ENCODE measurements at places on chromosomes 12 and 14. TPM values are rescaled to one million over a fixed set of nuclear protein-coding genes. Genes with fewer than 3 reads are reported as not detected.

DNA sequence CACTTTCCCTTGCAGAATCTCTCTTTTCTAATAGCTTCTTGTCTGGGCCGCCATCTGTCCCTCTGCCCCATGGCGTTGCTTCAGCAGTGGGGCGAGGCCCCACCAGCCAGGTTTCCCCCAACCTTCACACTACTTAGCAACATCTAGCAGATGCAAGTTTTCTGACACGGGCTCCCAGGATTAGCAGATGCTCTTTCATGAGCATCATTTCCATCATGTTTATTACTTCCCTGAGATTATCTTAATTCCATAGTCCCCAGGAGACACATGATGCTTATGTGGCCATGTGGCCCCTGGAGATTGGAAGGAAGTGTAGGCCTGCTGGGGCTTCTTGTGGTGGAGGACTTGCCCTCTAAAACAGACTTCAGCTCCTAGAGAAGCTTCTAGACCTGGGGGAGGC is 102.0 kb upstream of the MYL2 start:
- no peak for ATAC-seq

- ATAC-seq, result no peak
Observed at GRCh38 chr14:51614707-51615106, 37.0 kb upstream of the FRMD6 start.

DNA sequence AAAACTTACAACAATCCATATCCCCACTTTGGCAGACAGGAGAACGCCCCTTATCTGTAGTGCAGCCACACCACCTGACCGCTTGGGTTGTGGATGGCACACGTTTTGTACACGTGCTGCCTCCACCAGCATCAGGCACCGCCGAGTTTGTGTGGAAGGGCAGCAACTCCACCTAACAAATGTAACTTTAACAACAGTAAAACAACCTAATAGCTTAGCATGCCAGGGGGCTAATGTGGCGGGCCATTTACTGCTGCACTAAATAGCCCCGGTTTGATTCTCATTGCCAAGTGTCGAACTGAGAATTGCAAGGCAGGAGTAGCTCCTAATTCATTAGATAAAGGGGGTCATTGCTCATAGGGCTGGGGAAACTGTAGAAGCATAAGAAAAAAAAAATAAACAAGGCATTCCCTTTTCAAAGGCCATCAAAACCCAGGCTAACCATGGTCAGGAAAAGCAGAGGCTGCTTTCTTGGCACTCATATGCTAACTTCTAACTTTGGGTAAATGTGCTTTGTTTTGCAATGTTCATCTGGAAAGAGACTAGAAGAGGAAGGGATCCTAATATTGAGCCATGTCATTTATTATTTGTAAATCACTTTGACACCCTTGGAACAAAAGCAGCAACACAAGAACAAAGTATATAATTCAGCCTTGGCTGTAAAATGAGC is 279.7 kb upstream of the SOX5 start:
- ATAC-seq, result no peak

DNA sequence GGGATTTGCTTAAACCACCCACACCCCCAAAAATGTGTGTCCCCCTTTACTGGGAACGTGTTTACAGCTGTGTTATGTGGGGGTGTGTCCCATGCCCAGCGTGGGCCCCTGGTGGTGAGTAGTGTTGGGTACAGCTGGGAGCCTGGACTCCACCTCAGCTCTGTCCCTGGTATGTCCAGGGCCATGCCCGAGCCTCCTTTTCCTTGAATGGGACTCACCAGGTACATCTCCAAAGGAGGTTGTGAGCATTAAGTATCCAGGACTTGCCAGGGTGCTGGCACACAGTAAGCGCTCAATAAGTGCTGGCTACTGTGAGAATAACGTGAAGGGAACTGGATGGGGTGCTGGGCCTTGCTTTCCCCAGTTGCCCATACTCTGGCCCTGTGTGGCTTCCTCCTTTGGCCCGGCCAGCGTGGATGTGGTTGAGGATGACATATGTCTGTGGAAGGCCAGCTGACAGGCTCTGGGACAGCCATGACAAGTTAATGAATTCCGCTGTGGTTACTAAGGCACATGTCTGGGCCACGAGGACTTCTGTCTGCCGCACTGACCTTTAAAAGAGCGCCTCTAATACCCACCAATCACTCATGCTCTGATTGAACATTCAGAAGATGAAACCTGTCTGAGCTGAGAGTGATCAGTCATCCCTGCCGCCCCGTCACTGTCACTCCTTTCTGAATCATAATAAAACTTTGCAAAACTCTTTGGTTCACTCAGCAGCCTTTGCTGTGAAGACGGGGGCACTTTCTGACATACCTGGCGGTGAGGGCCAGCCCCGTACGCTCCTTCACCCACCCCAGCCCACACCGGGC is 74.7 kb downstream of the DIO3 start:
- no peak for ATAC-seq

DNA sequence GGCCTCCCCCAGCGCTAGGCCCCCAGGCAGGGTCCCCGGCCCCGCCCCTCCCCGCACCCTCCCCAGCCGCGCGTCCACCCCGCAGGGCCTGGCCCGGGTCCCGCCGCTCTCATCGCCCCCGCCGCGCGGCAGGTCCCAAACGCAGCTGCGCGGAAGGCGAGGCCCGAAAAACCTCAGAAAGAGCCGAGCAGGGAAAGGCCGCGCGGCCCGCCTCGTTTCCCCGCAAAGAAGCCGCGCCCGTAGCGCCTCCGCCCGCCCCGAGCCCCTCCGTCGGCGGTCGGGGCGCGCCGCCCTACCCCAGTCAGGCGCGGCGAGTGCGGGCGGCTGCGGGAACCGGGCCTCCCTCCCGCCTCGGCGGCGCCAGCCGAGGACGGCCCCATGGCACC is 324 bp downstream of the POLE start:
- ATAC-seq, result peak; percentile 58

GRCh38 chr12:124980098-124980892 is 8.6 kb downstream of the DHX37 start:
- ATAC-seq, result no peak

- ATAC-seq, result no peak
Observed at GRCh38 chr12:118237052-118237665, 101.2 kb downstream of the PEBP1 start.

DNA sequence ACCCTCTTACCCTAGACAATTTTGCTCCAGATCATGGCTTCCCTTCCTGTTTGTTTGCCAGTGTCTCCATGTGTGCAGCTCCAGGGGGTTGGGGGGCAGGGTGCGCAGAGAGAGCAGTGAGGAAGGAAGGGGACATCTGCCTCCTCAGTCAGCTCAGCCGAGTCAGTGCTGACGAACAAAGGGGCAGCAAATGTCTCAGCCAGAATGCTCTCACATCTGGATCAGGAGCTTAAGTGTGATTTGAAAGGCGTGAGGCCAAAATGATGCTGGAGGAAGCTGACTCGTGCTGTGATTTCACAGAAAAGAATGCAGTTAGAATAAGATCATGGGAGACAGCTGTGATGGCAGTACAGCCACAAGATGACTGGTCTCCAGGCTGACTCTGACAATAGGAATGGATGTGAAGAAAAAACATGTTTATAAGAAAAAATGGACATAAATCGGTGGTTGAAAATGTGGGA is 27.1 kb upstream of the CDK17 start:
- ATAC-seq, result peak; percentile 92

GRCh38 chr14:72613231-72613974 is 280.5 kb downstream of the DPF3 start:
- ATAC-seq, result peak; percentile 42

Gene PFDN5
- total RNA-seq, result 390 TPM

Gene ATG101
- total RNA-seq, result 59.8 TPM

Gene SPX
- total RNA-seq, result 0.15 TPM

Gene SLC38A4
- 0.23 TPM for total RNA-seq

Gene NPAS3
- total RNA-seq, result 2.3 TPM

Gene ZDHHC22
- not detected for total RNA-seq

Gene NKX2-1
- total RNA-seq, result not detected
